ENCODE measurements at places on chromosomes 1 and 21. TPM values are rescaled to one million over a fixed set of nuclear protein-coding genes. Genes with fewer than 3 reads are reported as not detected.

- DNase-seq: no peak
Measured at GRCh38 chr1:78104322-78104721, 58.6 kb downstream of the GIPC2 start.

- DNase-seq: no peak
Measured at GRCh38 chr1:204464187-204464631, 30.4 kb downstream of the PIK3C2B start.

- DNase-seq: no peak
Measured at GRCh38 chr1:206472454-206472853, 2.2 kb downstream of the IKBKE start.

- no peak for DNase-seq
Measured at GRCh38 chr1:182172699-182173098, 111.2 kb upstream of the ZNF648 start.

DNA sequence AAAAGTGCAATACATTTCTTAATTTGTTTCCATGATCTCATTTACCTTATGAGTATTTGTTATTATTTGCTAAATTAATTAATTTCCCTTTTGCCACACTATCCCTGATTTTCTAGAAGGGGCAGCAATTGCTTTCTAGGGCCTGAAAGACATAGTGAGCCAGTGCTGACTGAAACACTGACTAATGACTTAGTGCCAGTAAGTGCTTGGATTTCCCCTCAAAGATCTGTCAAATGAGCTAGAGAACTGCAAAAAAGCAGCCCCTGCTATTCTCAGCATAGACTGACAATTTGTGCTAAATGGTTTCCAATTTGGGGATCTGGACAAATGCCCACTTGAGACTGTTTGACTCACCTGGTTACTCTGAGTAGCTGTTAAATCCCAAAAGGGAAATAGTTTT is 35.6 kb upstream of the USH2A start:
- no peak for DNase-seq

DNA sequence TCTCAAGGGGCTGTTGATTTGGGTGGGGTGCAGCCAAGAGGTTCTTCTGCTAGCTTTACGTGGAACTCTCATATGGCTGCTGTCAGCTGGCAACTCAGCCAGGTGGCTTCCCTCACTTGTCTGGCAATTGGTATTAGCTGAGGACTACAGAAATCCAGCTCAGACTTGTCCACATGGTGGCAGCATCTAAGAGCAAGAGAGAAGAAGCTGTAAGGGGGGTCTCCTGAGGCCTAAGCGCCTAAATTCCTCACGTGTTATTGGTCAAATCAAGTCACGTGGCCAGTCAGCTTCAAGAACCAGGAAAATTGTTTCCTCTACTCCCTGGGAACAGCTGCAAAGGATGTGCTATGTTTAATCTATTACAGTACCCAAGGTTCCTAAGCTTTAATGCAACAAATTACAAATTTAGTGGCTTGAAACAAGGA is 4.2 kb upstream of the DYRK3 start:
- DNase-seq: peak; percentile 96

- peak; percentile 21 for DNase-seq
Measured at GRCh38 chr1:31407029-31407626, 5.9 kb upstream of the SERINC2 start.

PIGR gene
- total RNA-seq: not detected

ARID1A gene
- 93.3 TPM for total RNA-seq

CNR2 gene
- total RNA-seq: not detected

CYP4Z1 gene
- not detected for total RNA-seq

Measured in cardiac muscle cell (in vitro differentiated cells and primary cell).